ENCODE measurements at places on chromosomes 5 and 9. TPM values are rescaled to one million over a fixed set of nuclear protein-coding genes. Genes with fewer than 3 reads are reported as not detected.

PFN3 gene
- not detected for total RNA-seq

DNA sequence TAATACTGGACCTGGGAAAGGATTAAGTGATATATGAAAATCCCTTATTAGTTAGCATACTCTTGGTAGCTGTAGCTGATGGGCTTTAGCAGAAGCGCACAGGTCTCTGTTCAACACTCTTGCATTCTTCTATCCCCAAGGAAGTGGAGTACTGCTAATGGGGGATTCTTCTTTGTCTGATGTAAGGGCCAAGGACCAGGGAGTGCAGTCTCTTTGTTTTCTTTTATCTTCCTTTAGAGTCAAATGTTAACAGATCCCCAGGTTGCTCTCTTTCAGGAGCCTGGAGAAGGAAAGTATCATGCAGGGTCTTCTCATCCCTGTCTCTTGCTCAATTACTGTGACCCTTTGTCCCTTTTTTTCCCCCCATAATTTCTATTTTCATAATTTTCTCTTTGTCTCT, 1146.9 kb upstream of the DMAC1 start:
- DNase-seq = no peak

DNA sequence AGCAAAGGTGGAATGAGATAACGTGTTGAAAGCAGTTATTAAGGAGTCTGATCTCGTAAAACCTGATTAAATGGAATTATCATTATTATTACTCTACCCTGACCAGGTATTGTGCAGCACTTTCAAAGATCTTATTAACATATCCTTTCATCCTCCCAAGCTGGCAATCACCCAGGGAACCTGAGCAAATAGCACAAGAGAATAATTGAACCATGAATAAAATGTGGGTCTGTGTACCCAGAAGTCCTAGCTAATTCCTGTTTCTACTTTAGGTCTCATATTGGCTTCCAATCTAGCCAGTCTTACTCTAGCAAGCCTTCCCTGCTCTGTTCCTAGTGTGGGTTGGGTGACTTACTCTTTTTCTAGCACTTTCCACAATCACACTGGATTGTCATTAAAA, 162.2 kb upstream of the STK32A start:
- DNase-seq = no peak

GRCh38 chr5:133229931-133230664, 178.3 kb downstream of the HSPA4 start:
- no peak for DNase-seq

PHF24 gene
- 0.07 TPM for total RNA-seq

- DNase-seq = peak; percentile 56
These were observed 2.3 kb downstream of the MEGF9 start for GRCh38 chr9:120711841-120712538.

- DNase-seq = peak; percentile 97
These were observed 666.4 kb upstream of the ZNF608 start for GRCh38 chr5:125412561-125413495.

GLE1 gene
- 42.4 TPM for total RNA-seq

AFF4 gene
- total RNA-seq = 12.7 TPM

DNA sequence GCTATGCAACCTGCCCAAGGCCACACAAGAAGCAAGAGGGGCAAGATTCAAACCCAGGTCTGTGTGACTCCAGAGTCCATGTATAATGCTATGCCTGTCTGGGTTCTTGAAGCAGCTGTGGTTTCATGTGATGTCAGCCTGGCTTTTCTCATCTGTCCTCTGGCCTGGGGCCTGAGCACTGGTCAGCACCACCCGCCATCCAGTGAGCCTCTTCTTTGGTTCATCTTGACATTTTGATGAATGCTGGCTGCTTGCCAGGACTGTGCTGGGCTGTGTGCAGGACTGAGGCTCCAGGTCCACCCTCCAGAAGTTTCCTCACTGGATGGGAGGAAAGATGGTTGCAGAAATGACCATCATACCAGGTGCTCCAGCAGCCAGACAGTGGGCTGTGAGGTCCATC, 61.5 kb downstream of the TSTD2 start:
- no peak for DNase-seq

ESM1 gene
- total RNA-seq = not detected

LCN1 gene
- not detected for total RNA-seq

DNA sequence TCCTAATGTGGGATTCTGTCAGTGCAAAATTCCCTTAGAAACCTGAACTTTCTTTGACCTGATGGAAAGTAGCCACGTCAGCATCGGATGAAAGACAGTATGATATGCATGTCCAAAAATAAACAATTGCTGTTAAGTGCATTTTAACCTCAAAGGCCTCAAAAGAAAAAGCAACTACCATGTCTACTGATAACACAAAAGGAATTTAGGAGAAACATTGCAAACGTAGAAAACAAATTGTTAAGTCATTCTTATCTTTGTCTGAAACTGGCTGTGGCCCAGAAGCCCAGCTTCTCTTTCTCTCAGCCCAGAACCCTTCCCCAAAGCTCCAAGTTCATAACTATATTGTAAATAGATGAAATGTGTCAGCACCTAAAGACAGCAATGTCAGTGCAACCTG, 11.1 kb upstream of the LHFPL2 start:
- peak; percentile 35 for DNase-seq

DNA sequence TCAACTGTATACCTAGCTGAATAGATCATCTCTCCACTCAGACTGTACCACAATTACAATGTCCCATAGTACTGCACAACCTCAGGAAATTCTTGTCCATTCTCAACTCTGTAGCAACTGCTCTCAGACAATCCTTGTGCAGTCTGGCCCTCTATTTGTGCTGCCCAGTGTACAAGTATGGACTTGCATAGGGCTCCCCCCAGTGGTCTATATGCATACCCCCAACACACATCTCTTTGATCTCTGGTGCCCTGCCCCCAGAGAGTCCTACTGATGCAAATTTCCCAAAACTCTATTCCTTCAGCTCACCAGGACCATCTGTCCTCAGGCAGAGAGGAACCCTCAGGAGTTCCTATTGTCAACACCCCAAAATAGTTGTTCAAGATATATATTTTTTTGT, 205.3 kb downstream of the SLCO4C1 start:
- DNase-seq = no peak

ALDOB gene
- total RNA-seq = not detected

DNA sequence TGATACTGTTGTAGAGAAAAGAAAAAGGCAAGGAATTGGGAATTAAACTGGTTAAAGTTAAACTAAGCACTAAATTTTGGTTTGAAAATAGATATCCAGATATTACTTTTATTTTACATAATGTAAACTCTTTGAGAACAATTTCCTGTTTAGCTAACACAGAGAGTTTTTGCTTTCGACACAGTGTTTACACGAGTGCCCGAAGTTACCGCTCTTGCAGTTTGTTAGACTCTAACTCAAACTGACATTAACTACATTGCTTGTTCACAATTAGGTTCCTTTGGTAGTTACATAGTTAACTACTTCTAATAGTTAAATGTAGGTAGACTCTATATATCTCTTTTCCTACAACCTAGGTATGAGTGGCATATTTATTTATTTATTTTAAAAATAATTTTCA, 117.1 kb upstream of the CHD1 start:
- DNase-seq = no peak

DNA sequence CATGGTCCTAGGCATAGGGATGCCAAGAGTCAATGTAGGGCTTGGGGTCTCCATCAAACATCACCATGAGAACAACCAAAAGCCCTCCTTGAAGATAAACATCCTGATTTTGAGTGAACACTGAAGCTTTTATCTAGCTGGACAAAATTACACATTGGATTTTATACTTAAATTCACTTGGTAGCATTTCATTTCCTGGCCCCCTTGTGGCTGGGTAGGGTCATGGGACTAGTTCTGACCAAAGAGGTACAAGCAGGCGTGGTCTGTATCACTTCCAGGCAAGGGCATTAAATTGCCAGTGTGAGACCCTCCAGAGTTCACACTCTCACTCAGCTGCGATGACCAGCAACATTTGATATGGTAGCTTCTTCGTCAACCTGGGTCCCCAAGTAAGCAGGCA, 320.3 kb downstream of the ACTL7B start:
- DNase-seq = no peak

DNA sequence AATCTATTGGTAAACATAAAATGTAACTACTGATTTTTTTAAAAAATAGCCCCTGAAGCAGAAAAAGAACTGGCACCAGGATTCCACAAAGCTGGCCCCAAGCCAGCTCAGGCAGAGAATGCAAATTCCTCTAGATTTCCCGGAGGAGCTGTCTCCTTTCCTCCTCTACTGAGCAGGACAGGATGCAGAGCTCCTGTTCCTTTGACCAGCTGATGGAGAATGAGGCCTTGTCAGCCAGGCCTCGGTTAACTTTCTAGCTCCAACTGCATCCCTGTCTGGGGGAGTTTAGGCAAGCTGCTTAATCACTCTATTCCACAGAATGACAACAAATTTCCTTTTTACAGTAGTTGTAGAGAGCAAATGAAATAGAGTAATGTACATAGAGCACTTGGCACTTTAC, 155.5 kb downstream of the GNAQ start:
- DNase-seq = no peak

- DNase-seq = no peak
These were observed 961.7 kb upstream of the COX7C start for GRCh38 chr5:85656050-85656449.

- peak; percentile 62 for DNase-seq
These were observed 304.0 kb downstream of the PRELID2 start for GRCh38 chr5:145531038-145531734.

HTR1A gene
- total RNA-seq = not detected

GRCh38 chr5:115419846-115420585, 123.6 kb upstream of the CCDC112 start:
- DNase-seq = peak; percentile 62

PCDHA6 gene
- total RNA-seq = 0.34 TPM

- DNase-seq = no peak
These were observed 148.3 kb downstream of the CMYA5 start for GRCh38 chr5:79837761-79838551.

GRCh38 chr5:62431735-62432620, 19.4 kb downstream of the IPO11 start:
- DNase-seq = no peak

PTGER4 gene
- 3.4 TPM for total RNA-seq

- peak; percentile 25 for DNase-seq
These were observed 148.7 kb upstream of the ERCC6L2 start for GRCh38 chr9:95726756-95727155.

PCDHGA2 gene
- not detected for total RNA-seq

DNA sequence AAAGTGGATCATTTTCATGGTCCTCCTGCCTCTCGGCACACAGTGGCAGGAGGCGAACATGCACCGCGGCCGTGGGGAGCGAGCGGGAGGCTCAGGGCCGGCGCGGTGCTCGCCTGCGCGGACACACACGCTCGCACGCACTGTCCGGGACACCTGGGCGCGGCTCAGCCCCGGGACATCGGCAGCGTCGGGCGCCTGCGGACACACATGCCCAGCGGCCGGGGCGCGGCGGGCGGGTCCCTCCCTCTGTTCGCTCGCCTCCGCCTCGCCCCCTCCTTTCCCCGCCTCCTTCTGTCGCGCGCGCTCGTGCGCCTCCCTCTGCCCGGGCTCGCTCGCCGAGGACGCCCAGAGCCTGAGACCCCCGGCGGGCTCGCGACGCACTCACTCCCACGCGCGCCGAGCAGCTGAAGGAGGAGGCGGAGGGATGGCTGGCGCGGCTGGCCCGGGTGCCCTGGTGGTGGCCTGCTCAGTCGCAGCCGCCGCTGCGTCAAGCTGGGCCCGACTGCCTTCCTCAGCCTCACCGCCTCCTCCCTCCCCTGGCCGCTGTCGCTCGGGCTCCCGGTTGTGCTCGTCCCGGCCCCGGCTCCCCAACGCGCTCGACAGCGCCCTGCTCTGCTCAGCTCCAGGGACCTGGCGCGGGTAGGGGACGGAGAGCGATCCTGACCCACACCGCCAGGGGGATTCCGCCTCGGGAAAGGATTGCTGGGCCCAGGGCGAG, at the start of gene FRMD3:
Gene FRMD3 (minus strand): TSS at position 230 of the 718 bp plus-strand sequence. CDS start 170 bp downstream, at position 60.
- peak; percentile 80 for DNase-seq

C5orf46 gene
- not detected for total RNA-seq

ROPN1L gene
- 3.6 TPM for total RNA-seq

C8G gene
- not detected for total RNA-seq

- no peak for DNase-seq
These were observed 21.2 kb downstream of the ANXA1 start for GRCh38 chr9:73172901-73173215.

FBXO4 gene
- 19.6 TPM for total RNA-seq

DNA sequence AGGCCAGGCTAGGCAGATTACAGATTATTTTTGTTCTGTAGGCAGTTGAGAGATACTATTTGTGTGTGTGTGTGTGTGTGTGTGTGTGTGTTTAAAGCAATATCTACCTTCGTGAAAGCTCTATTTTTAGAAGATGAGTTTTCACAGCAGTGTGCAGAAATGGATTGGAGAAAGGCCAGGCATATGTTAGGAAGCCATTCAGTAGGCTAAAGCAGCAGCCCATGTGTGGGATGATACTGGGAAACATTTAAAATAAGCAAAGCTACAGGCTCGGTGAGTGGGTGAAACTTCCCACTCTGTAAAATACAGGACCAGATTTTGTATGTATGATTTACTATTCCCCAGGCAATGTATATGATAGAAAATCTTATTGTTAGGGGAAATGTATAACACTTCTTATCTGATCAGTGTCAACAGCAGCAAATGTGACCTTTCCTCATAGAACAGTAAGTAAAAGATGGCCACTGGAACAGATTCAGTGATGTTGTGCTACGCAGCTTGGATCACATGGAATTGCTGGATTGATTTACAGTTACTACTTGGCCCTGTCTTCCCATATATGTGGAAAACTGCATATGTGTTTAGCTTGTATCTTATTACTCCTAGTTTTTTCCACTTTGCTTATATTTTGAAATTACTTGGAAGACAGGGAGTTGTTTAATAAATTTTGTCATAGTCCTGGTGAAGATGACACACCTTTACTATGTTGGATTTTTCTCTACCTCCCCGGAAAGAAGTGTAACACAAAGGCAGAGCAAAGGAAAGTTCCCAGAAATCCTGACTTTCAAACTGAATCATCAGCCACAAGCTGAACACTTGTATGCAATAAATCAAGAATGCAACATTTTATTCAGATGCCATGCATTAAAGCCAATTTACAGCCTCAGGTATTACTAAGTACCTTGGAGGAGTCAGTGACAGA, 1077.7 kb upstream of the SEMA6A start:
- no peak for DNase-seq

DNA sequence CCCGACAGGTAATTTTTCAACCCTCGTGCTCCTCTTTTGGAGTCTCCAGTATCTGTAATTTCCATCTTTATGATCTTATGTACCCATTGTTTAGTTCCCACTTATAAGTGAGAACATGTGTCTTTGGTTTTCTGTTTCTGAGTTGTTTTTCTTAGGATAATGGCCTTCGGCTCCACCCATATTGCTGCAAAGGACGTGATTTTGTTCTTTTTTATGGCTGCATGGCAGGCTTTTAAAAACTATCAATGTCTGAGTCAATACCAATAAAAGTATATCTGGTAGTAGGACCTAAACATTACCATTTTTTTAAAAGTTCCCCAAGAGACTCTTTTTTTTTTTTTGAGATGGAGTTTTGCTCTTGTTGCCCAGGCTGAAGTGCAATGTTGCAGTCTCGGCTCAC, 3.9 kb upstream of the SLC26A2 start:
- DNase-seq = no peak

Measured in Caki2 (cell line).